ENCODE measurements at places on chromosomes 2 and 18.

DNA sequence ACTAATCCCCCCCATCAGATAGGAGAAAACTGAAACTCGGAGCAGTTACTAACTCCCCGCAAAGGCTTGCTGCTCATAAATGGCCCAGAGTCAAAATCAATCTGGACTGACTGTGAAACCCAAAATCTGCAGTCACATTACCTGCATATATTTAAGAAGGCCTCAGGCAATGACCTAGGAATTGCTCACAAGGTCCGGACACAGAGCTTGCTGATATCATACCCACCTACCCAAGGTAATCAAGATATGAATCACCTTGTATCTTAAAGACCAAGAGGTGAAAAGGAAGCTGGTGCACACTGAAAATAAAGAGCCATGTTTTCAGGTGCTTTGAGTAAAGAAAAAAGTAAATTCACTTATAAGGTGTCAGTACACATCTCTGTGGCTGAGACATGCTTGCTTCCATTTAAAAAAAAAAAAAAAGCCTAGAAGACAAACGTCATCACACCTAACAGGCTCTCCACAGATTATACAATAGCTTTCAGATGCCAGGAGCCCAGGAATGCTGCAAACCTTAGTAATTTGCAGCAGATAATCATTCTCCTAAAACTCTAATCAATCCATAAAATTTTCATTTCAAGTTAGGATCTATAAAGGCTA, 195.4 kb downstream of the ZEB2 start:
- no peak for DNase-seq

- no peak for DNase-seq
These were observed 59.8 kb upstream of the SLC8A1 start for GRCh38 chr2:40511661-40512213.

- DNase-seq = no peak
These were observed at the start of gene ANKRD30B for GRCh38 chr18:14747513-14748474. TSS of gene ANKRD30B (plus strand) at chr18:14748172. CDS start at chr18:14748420, 248 bp downstream.

DNA sequence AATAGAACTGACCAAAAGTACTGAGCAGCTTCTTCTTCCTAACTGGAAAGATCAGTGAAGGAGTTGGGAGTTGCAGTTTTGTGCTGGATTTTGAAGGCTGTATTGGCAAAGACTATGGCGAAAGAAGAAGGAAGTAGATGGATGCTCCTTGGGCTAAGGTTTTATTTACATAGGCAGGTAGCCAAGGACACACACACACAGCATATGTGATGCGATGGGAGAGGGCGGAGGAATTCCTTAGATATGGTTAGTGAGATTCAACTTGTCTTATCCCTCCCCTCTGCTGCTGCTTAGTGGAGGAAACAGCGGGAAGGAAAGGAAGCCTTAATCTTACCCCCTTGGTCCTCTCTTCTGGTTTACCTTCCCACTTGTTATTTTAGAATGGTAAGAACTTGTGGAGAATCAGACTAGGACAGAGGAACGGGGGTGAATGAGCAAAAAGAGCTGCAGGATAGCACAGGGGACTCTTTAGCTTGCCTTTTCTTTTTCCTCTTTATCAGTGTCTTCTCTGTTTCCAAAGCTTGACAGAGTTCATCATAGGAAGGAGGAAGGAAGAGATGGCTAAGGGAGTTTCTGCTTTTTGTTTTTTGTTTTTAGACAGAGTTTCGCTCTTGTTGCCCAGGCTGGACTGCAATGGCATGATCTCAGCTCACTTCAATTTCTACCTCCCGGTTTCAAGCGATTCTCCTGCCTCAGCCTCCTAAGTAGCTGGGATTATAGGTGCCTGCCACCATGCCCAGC, 87.9 kb downstream of the OSBPL6 start:
- DNase-seq = no peak

GRCh38 chr18:11035814-11036495, 113.4 kb downstream of the PIEZO2 start:
- no peak for DNase-seq

DNA sequence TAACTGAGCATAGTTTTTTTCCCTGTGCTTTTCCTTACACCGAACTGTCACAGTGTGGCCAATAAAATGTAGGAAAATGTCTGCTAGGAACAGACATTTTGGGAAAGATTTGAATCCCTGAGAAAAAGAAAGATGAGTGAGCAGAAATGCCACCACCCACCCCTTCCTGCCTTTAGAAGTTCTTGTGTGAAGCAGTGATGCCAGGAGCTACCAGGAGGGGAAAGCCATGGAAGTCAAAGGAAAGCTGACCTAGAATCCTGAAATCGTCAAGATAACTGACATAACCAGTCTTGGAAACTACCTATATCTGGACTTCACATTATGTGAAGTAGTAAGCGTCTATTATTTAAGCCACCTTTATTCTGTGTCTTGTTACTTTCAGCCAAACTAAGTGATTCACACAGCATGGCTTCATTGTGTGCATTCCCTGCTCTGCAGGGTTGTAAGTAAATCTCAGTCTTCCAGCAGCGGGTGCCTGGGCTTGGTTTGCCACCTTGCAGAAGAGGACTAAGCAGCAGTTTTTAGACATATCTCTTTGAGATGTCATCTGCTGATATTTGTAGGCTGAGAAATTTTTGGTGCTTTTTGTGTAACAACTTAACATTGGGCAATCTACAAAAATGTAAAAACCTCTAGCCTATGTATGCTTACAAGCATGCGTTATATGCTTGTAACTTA, 11.2 kb upstream of the SPRED2 start:
- no peak for DNase-seq

DNA sequence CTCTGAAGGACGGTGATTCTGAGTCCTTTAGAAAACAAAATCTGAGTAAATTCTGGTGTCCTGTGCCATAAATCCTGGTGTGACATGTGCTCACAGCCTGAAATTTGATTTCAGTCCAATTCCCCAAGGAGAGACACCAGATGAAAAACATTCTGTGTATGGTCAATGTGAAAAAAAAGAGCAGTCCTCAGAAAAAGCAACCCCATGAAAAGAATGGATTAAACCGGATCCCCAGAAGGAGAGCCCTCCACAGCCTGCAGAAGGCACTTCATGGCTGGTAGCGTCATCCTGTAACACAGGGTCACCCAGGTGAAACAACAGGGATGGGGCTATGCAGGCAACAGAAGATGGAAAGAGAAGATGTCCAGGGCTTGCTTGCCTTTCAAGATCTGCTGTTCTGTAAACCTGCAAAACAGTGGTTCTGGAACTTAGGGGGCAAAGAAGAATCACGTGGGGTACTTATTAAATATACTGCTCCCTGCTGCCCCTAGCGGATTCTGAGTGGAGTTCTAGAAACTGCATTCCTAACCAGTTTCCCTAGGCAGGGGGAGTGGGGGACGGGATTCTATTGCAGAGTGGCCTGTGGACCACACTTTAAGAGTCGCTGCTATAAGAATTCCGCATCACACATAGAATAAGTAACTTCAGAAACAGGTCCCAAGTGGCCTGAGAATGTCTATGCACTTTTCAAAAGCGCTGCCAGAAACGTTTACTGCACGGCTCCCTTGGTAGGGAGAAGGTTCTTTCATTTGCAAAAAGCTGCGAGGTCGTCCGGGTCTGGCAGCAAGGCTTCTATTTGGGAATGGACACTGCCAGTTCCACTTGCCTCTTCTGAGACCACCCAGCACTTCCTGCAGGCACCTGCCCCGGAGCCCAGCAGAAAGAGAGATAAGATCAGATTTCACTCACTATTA, 118.9 kb upstream of the ARL5A start:
- no peak for DNase-seq

- no peak for DNase-seq
These were observed 15.7 kb upstream of the AMMECR1L start for GRCh38 chr2:127901339-127902056.

DNA sequence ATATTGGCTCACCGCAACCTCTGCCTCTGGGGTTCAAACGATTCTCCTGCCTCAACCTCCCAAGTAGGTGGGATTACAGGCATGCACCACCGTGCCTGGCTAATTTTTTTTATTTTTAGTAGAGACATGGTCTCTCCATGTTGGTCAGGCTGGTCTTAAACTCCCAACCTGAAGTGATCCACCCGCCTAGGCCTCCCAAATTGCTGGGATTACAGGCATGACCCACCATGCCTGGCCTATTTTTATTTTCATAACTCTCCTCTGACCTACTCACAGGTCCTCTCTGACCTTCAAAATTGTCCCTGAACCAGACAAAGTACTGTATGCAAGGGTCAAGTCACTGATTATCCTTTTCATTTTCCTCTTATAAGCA, 16.0 kb upstream of the KLHL23 start:
- DNase-seq = no peak

DNA sequence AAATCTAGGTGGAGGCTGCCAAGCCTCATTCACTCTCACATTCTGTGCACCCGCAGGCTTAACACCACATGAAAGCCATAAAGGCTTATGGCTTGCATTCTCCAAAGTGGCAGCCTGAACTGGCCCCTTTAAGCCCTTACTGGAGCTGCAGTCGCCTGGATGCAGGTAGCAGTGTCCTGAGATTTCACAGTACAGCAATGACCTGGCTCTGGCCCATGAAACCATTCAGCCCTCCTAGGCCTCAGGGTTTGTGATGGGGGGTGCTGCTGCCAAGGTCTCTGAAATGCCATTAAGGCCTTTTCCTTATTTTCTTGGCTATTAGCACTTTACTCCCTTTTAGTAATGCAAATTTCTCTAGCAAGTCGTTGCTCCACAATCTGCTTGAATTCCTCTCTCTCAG, 48.6 kb downstream of the RNMT start:
- no peak for DNase-seq

DNA sequence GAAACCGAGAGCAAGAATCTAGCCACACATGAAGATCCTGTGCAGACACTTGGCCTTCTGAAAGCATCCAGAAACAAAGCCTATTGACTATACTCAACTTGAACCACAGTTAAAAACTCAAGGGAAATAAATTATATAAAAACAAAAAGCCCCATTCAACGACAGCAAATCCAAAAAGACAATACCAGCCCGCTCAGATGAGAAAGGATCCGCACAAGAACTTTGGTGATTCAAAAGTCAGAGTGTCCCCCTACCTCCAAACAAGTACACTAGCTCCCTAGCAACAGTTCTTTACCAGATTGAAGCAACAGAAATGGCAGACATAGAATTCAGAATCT, 163.2 kb downstream of the WDPCP start:
- no peak for DNase-seq

- DNase-seq = no peak
These were observed 210.9 kb upstream of the SMAD7 start for GRCh38 chr18:49161627-49162026.

GRCh38 chr18:76710646-76711520, 111.5 kb upstream of the ZNF236 start:
- no peak for DNase-seq

- DNase-seq = no peak
These were observed 60.4 kb downstream of the FAM117B start for GRCh38 chr2:202695166-202695565.

GRCh38 chr2:19033240-19033639, 325.2 kb downstream of the OSR1 start:
- DNase-seq = no peak

DNA sequence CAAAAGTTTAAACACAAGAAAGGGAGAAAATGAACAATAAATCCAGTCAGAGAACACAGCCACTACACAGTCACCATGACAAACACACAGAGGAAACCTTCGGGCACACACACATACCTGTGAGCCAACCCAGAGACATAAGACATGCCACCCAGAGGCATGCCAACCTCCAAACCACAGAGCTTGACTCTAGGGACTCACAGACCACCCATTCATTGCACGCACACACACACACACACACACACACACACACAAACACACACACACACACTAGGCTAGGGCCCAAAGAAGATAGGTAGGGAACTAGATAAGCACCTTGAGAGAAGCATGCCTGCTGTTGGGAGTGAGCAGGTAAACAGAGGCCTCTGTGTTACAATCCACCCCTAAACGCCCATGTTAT, 9.1 kb downstream of the SIX3 start:
- DNase-seq = no peak

GRCh38 chr2:218883491-218884490, 3.1 kb downstream of the WNT10A start:
- no peak for DNase-seq

- DNase-seq = no peak
These were observed 1027.7 kb downstream of the TMEM182 start for GRCh38 chr2:103789381-103790095.

- DNase-seq = no peak
These were observed 402.7 kb downstream of the SETBP1 start for GRCh38 chr18:45083226-45083855.

- no peak for DNase-seq
These were observed 112.7 kb upstream of the DLX2 start for GRCh38 chr2:172215172-172215935.

- no peak for DNase-seq
These were observed 413.0 kb downstream of the MTX2 start for GRCh38 chr2:176682278-176682677.

DNA sequence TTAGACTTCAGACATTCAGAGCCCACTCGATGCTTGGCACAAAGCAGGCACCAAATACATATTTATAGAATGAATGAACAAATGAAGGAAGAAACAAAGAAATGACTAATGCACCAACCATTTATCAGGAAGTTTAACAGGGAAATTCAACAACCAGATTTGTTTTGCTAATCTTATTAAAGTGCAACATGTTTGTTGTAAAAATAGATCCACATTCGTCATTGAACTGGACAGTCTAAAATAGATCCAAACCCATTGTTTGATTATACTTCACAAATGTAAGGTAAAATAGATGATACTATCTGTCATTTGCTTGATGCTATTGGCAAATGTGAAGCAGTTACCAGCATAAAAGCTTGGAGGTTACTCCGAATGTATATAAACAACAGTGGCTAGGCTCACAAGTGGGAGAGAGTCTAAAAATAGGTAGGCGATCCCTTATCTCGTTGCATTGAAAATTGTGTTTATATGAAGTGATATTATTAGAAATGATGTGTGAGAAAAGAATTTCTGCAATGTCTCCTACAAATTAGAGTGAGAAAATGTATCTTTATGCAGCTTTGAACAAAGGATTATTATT, 246.2 kb downstream of the NEDD4L start:
- no peak for DNase-seq

DNA sequence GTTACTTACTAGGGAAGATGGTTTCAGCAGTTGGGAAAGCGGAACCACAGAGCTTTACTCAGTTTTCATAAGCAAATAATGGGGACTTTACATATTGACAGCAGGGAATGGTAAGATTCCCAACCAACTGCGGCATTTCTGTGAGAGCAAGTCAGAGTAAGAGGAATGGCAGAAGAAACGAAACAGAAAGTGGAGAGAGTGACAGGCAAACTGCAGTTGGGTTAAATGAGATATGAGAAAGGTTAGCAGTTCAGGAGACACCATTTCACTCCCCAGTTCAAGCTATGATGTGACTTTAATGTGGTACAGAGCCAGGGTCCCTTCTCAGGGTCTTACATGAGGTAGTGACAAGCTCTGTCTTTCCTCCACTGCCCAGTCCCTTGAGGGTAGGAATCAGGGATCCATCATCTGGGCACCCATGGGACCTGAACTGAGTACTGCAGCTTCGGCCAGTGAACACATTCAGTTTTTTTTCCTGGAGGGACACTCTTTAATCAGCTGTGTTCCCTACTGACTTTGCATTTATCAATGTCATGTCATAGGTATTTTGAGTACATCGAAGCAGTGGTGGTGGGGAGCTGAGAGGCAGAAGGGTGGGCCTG, 33.0 kb upstream of the GREB1 start:
- DNase-seq = no peak

- DNase-seq = no peak
These were observed 273.5 kb upstream of the ATP5MC3 start for GRCh38 chr2:175454953-175455389.

Measured in NCI-H510A (cell line).